ENCODE measurements at places on chromosomes 3 and 15.
A peak's percentile ranks its signal among the peaks of the same experiment; 100 is the strongest.

- DNase-seq = no peak
These were observed 809.9 kb downstream of the MCTP2 start for GRCh38 chr15:95041297-95041696.

GRCh38 chr3:123008840-123009239, 18.7 kb downstream of the SEMA5B start:
- DNase-seq = no peak

DNA sequence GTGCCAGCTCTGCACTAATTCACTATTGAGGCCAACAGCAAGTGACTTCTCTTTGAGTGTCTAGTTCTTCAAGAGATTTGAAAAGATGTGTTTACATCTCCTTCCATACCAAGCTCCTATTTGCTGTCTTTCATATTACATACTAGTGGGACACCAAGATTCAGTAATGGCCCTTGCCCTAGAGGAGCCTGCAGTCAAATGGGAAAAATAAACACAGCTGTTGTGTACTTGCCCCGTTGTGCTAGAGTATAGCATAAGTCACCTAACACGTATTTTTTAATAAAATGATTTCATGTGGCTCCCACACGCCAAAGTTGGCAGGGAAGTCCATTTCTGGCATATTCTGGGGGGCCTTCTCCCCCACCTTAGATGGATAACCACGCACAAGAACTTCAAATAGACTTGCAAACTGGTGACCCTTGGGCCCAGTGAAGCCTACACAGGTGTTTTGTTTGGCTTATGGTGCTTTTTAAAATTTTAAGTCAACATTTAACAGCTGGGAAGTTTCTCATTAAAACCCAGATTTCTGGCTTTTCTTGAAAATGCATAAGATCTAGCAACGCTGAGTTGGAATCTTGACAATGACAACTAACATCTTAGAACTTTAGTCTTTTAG, 95.3 kb upstream of the LPP start:
- DNase-seq = no peak

- no peak for DNase-seq
These were observed 49.5 kb upstream of the FILIP1L start for GRCh38 chr3:100163787-100164186.

DNA sequence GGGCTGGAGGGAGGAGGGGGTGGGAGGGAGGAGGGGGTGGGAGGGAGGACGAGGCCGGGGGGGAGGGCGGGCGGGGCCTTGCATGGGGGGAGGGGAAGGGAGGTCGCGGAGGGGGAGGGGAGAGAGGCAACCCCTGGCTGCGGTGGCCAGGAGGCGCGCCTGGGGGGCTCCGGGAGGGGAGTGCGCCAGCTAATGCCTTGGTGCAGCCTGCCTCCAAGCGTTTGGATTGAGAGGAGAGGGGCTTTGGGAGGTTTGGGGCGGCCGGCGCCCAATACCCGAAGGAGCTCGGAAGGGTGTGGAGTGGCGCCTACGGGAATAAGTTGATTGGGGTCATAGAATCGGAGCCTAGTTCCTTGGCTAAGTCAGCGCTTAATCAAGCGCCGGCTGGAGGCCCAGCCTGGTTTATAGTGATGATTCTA, 557 bp downstream of the TFG start:
- DNase-seq = no peak

- DNase-seq = no peak
These were observed 119.6 kb upstream of the EPHA3 start for GRCh38 chr3:88987776-88988175.

GRCh38 chr3:183792976-183793375, 32.4 kb downstream of the MAP6D1 start:
- no peak for DNase-seq

DNA sequence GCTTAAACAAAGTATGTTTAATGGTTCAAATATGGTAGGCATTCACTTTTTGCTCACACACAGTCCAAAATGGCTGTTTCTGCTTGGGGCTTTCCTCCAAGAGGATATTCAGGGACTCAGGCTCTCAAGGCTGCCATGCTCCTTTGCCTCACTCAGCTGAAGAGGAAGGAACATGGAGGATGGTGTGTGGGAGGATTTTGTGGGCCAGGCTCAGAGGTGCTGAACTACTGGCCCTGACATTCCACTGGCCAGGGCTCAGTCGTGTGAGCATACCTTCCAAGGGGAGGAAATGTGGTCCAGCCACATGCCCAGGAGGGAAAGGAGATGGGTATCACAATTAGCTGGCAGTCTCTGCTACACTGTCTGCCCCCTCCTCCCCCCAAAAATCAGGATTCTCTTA, 8.7 kb downstream of the PXYLP1 start:
- DNase-seq = no peak

DNA sequence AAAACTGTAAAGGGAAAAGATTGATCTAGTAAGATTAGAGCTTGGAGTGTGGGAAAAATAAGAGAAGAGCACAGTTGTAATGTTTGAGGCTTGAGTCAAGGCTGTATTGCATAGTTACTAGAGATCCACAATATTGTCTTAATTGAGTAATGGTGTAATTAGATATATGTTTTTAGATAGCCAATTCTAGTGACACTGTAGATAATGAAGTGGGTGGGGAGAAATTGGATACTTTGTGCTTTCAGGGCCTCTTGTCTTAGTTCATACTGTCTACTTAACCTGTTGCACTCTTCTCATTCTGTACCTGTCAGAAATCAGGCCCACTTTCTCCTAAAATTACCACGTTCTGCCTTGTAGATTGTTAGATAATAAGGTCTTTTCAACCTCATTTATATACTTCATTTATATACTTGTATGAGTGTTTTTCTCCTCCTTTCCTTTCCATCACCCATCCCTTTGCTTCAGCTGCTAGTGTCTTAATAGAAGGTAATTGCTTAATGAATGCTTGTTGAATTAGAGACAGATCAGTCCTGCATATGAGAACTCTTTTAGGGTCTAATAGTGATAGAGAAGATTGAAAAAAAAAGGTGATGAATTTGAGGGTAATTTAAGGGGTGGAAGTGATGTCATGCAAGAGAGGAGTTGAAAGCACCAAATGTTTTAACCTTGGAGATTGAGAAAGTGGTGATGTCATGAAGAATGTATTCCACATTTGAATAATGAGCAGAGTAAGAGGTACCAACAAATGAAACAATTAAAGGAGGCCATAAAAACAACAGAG, 32.0 kb downstream of the PIK3CA start:
- no peak for DNase-seq

DNA sequence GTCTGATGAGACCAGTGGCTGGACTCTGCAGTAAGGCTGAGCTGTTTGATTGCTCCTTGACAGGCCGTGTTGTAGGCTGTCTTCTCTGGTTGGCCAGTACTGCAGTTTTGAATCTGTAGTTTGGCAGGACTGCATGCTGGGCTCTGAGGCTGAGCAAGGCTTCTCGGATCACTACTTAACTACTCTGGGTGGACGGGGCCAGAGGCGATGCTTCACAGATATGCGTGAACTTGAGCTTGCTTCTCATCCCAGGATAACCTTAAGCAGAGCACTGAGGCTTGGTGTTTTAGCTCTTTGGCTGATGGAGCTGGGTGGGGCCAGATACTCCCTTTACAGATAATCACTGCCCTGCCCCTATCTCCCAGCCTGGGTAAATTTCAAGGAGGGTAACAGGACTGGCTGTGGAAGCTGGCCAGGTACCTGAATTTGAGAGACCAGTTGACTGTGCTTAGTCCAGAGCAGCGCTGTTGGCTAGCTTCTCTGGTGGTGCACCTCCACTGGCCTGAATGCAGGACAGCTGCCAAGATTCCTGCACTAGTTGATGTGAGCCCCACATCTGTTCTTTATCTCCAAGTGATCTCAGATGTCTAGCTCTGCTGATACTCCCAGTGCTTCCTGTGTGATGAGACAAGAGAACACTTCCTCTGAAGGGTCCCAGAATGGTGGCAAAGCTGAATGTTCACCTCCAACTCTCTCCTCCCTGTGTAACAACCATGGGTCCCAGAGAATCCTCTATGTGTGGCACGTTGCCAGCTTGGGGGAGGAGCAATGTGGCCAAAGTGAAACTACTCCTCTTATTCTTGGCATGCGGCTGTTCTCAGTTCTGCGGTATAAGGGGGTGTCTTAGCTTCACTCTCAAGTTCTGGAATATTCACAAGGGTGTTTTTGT, 37.9 kb downstream of the RPL39L start:
- DNase-seq = peak; percentile 47

GRCh38 chr3:55426486-55426885, 60.6 kb downstream of the WNT5A start:
- DNase-seq = no peak

- DNase-seq = no peak
These were observed 28.8 kb upstream of the GLCE start for GRCh38 chr15:69131362-69132220.

- DNase-seq = no peak
These were observed 2.8 kb downstream of the FNDC3B start for GRCh38 chr3:172042136-172042662.

GRCh38 chr15:78453447-78453846, 15.4 kb downstream of the IREB2 start:
- no peak for DNase-seq

- no peak for DNase-seq
These were observed 408.1 kb upstream of the ZNF385D start for GRCh38 chr3:22159004-22159695.

GRCh38 chr15:26126819-26127387, 263.8 kb upstream of the ATP10A start:
- no peak for DNase-seq

DNA sequence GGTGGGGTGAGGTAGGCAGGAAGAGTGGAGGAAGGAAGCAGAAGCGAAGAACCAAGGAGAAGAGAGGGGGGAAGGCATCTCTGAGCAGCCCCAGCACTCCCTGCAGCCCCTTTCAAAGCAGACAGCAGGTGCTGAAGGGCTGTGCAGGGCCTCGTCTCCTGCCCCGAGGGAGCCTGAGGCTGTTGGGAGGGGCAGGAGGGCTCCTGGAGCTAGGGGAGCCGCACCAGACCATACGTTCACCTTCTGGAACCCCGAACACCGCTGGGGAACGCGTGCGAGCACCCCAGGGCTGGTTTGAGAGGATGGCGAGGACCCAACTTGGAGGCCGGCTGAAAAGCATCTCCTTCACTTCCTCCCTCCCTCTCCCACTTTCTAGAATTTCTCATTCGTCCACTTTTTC, 259.8 kb downstream of the FAM43A start:
- DNase-seq = no peak

- DNase-seq = no peak
These were observed 157.2 kb downstream of the LRRC28 start for GRCh38 chr15:99408236-99409096.

DNA sequence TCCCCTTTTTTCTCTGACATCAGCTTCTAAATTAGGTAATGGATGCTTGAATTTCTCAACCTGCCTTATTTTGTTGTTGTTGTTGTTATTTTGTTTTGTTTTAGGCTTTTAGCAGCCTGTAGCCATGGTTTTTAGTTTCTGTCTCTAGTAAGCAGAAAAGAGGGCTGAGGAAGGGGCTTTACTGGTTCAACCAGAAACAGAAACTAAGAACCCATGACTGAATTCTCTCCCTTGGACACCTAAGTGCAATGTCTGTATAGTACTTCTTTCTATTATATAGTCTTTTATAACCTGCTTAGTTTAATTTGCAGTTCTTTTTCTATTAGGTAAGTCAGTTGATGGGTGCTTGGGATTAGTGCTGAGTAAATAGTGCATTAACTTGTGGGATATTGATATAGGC, 129.0 kb downstream of the BBX start:
- no peak for DNase-seq

GRCh38 chr3:40546816-40547215, 22.1 kb downstream of the ZNF621 start:
- DNase-seq = no peak

- DNase-seq = no peak
These were observed 13.6 kb downstream of the EXOG start for GRCh38 chr3:38509732-38510131.

DNA sequence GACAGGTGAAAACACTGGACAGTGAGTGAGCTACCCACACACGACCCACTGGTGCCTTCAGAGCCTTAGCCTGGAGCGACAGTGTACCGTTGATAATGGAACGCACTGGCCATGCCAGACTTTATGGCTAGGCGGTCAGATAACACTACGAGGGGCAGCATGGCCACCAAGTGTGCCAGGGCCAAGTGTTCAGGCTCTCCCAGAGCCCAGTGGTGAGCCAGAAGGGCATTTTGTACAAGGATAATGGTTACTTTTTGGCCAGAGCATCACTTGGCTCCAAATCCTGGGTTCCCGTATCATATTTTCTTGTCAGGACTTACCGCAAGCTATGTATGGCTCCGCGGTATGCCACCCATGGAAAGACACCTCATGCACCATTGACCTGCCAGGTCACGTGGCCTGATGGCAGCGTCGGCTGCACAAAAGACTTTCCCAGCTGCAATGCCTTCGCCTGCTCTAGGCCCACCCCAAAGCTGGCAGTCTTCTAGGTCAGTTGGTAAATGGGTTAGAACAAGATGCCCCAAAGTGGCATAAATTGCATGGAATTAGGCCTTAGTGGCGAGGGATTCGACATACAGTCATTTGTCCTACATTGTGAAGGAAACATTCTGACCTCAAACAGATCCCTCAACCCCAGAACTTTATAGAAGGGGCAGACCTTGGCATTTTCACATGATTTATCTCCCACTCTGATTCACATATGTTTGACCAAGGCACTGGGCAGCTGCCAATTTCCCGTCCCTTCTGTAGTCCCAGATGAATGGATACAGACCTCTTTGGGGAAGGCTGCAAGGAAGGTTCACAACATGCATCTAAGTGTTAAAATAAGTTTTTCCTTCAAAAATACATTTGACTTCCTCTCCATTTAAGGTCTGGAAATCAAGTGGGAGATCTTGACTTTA, 12.2 kb upstream of the SLC28A1 start:
- DNase-seq = no peak

DNA sequence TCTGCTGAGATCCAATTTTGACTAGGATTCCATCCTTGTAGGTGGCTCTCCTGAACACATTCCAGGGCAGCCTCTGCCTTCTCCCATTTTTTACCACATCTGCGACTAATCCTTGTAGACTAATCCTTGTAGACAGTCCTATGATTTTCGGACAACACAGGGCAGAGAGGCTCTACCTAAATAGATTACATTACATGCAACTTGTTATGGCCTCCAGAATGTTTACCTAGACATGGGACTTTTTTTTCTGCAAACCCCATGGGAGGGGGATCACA, 239.3 kb upstream of the WNT5A start:
- no peak for DNase-seq

DNA sequence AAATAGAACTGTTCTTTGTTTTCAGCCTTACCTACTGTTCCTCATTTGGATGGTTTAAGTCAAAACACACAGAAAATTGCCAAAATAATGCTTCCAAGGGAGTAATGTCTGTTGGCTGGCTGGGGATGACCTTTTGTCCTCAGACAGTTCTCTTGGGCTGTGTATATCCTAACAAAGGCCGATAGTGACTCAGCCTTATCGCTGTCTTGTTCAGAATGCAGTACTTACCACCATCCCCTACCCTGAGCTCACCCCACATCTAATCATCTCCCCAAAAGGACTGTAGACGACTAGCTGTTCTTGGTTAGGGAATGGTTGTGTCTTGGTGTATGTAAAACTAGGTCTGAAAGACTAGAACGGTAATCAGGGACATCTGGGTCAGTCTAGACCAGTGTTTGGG, 35.0 kb downstream of the RAB11A start:
- no peak for DNase-seq

GRCh38 chr3:176595307-176595706, 602.0 kb downstream of the TBL1XR1 start:
- no peak for DNase-seq

All from glomerular endothelial cell (primary cell).